Effector CD4-positive, alpha-beta T cell (primary cell): ENCODE measurements at places on chromosomes 1 and 21.

DNA sequence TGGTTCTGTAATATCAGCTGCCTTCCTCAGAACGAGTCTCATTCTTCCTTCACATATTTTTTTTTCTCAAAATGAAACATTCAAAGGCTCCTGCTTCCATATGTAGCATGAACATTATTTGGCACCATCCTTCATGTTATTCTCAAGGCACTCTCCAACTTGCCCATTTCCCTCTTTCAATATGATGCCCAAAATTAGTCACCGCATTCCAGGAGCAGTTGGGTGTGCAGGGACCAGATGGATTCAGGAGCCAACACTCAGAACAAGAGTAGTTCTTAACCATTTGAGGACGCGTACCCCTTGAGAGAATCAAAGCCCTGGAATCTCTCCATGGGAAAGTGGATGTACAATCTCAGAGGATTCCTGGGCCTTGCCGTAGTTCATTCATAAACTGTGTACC is 50.3 kb downstream of the KCNK1 start:
- no peak for DNase-seq

- no peak for DNase-seq
These were observed 45.2 kb downstream of the WDR4 start for GRCh38 chr21:42833859-42834725.

GRCh38 chr1:56866656-56867055 is 12.1 kb downstream of the C8A start:
- no peak for DNase-seq

DNA sequence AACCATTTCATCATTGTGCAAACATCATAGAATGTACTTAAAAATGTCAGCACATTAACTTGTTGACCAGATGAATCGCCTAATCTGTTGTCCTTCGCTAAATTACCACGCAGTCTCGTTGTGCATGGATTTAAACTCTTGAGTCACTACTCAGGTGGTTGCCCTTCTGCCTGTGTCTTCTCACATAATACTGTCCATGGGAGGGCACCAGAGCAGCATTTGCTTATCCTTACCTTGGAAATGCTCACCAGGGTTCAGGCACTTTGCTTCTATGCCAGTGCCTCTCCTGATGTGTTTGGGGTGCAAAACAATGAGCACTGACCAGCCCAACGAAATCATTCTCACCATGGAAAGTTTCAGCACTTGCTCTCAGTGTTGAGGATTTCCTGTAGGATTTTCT is 559.9 kb downstream of the RWDD3 start:
- no peak for DNase-seq

GRCh38 chr1:17008208-17008855 is 3.4 kb downstream of the ATP13A2 start:
- DNase-seq = no peak

GRCh38 chr1:91712981-91713841 is 172.7 kb downstream of the TGFBR3 start:
- DNase-seq = no peak

GRCh38 chr1:8473891-8474300 is 156.0 kb downstream of the SLC45A1 start:
- no peak for DNase-seq

GRCh38 chr21:28923439-28923975 is 69.2 kb downstream of the LTN1 start:
- no peak for DNase-seq
